Activated CD4-positive, alpha-beta T cell treated with anti-CD3 and anti-CD28 coated beads for 24 hours (primary cell): ENCODE measurements at places on chromosomes 2 and 18.

DNA sequence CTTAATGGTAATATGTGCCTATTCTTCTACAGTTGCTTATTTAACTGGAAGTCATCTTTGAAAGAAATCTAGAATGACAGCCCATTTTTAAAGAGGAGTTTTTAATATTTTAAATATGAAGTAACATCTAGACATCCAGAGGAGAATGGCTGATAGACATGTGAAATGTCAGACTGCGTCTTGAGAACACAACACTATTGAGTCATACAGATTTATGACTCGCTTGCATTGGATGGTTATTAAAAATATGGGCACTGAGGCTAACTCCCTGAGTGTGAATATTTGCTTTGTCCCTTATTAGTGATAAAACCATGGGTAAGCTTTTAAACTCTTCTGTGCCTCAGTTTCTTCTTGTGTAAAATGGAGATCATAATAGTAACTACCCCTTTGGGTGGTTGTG lies 22.9 kb downstream of the TDRD15 start:
- no peak for DNase-seq

DNA sequence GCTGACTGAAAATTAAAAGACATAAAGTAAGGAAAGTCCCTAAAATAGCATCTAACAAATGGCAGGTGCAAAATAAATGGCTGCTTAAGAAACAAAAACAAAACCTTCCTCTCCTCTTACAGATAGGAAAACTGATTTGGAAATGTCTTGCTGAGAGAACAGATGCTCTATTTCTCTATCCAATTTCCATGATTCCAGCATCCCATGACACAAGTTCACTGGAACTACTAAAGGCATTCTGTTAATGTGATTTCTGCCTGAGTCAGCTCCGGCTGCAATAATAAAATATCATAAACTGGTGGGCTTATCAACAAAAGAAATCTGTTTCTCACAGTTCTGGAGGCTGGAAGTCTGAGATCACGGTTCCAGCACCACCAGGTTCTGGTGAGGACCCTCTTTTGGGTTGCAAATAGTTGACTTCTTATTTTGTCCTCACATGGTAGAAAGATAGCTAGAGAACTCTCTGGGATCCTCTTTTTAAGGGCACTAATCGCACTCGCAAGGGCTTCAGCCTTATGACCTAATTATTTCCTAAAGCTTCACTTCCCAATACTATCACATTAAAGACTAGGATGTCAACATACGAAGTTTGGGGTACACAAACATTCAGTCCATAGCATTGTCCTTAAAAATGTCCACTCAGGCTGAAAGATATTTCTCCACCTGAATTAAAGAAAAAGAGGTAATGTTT lies 78.2 kb upstream of the GALNT3 start:
- DNase-seq = no peak

- DNase-seq = no peak
Measured at GRCh38 chr2:11366326-11366741, 21.9 kb upstream of the ROCK2 start.

GRCh38 chr2:111703759-111704158 lies 180.2 kb downstream of the ANAPC1 start:
- DNase-seq = no peak

- DNase-seq = no peak
Measured at GRCh38 chr2:31014516-31014915, 123.7 kb downstream of the GALNT14 start.

GRCh38 chr18:26649193-26649543 lies 100.8 kb upstream of the KCTD1 start:
- DNase-seq = no peak

DNA sequence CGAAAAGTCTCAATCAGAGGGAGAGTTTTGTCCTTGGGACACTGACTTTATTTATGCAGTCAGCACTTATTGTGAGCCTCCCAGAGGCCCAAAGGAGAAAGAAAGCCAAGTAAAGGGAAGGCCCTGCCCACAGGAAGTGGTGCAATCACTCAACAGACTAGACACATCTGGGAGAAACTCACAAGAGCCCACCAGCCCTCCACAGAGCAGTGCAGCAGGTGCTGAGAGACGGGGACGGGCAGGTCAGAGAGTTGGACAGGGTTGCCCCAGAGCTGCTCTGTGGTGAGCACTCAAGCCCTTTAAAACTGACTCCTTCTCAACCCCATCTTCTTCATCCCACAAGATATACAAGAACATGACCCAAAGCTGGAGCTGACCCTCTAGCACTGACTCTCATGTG lies 96.0 kb downstream of the TFCP2L1 start:
- DNase-seq = no peak

GRCh38 chr18:50586710-50587109 lies 26.8 kb downstream of the MAPK4 start:
- DNase-seq = no peak

GRCh38 chr2:9753665-9754531 lies 89.4 kb upstream of the TAF1B start:
- DNase-seq = peak; percentile 34

DNA sequence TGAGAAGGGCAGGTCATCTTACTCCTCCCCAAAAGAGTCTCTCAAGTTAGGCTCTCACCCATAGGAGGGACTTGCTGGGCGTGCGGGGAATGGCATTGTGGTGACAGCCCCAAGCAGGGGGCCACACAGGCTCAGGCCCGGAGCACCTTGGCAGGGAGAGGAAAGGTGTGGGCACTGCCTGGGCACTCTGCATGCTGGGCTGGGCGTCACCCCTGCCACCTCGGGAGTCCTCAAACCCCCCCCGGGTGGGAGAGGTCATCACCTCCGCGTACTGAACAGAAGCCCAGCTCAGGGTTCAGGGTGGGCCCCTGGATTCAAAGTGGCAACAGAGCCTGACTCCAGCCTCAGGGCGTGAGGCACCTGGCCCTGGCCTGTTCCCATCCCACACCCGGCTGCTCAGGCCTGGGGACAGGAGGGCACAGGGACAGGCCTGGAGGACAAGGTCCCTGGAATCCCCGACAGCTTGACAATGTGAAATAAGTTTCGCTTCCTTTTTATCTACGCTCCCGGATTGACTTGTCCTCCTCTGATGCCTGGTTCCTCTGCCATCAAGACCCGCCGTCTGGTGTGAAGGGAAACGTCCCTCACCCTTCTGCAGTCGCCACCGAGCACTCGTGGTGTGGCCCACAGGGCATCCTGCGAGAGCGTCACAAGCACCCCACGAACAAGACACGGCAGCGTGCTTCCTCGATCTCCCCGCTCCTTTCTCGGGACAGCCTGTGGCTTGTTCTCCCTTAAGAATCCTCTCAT lies 97.8 kb downstream of the HDAC4 start:
- no peak for DNase-seq

DNA sequence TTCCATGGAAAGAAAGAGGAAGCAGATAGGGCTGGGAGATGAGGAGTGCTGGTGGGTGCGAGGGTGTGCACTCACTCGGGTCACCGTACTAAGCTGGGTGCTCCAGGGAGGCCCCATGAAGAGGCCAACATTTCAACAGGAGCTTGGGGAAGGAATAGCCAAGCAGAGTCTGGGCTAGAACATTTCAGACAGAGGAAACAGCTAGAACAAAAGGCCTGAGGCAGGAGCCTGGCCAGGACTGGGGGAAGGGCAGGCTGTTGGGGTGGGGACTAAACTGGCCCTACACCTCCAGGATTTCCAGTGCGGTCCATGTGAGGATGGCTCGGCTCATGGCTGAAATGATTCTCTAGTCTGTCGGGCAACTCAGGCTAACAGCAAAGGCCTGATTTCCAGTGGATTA lies 90.8 kb downstream of the ZFP36L2 start:
- DNase-seq = no peak

- DNase-seq = no peak
Measured at GRCh38 chr2:36362291-36362690, 6.7 kb downstream of the CRIM1 start.

DNA sequence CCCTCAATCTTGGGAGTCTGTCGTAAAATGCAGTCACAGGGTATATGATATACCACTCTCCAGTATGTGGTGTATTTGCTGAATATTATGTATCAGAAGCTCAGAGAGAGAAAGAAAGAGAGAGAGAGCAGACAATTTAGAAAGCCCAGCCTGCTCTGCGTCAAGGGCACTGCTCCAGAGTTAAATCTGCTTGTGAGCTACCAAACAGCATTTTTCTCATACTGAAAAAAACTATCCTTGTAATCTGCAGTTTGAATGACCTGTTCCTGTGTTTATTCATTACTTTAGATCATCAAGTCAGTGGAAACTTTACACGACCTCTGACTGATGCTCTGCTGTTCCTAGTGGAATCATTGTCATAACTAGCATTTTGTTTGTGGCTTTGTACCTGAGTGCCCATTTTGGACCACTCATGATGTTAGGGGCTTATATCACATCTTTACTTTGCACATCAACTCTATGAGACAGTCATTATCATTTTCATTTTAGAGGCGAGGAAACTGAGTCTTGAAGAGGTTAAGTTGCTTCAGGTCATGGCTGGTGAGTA lies 89.2 kb upstream of the PELI1 start:
- DNase-seq = no peak

DNA sequence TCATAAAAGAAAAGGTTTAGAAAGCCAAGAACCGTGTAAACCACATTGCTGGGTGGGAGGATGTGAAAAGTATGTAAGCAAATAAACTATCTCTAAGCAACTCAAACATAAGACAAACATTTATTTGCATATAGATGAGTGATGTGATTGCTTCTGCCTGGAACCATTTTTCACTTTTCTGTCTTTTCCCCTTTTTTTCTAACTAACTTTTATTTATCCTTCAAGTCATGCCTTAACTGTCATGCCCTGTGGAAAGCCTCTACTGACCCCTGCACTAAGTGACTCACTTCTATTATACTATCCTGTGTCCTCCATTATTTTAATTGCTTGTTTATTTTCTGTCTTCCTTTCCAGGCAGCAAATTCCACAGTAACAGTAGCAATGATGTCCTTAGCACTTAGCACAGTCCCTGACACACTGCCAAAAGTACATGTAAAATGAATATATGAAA lies 87.5 kb upstream of the CTAGE1 start:
- no peak for DNase-seq

- DNase-seq = no peak
Measured at GRCh38 chr2:241317391-241317790, 1.7 kb downstream of the SEPTIN2 start.

DNA sequence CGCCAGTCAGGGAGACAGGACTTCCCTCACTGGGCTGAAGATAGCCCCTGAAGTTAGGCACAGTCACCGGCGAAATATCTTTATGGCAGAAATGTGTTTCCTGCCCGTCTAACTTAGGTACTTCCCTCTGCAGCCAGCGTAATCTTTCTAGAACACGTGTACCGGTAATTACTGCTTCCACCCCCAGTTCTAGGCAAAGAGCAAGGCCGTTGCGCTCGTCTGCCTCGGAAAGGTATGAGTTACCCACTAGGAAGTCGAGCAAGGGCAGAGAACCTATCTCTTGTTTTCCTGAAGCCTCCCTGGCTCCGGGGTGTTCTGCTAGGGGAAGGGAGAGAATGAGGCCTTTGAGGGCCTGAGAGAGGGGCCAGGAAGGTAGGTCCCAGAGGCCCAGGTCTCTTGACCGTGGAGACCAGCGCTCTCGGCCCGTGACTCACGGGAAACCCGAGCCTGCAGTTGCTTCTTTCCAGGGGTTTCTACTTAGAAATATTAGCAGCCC lies 70.0 kb downstream of the TWSG1 start:
- DNase-seq = no peak

GRCh38 chr2:18045230-18045629 lies 166.8 kb downstream of the KCNS3 start:
- no peak for DNase-seq

DNA sequence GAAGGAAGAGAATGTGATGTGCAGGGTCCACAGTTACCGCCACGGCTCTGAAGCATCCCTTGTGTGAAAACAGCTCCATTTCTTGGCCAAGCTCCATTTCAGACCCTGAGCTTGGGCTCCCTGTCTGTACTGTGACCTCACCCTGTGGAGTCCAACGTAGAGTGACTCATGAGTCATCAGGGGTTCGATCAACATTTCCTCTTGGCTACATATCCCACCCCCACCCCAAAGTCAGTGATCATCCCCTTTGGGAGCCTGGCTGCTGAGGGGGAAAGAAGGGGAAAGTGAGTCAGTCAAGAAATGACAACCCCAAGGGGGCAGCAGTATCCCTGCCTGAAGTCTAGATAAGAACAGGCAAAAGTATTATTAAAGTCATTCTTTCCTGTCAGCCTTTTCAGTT lies 62.2 kb downstream of the PAPOLG start:
- peak; percentile 39 for DNase-seq

- no peak for DNase-seq
Measured at GRCh38 chr2:44314362-44314761, 39.1 kb downstream of the SLC3A1 start.

DNA sequence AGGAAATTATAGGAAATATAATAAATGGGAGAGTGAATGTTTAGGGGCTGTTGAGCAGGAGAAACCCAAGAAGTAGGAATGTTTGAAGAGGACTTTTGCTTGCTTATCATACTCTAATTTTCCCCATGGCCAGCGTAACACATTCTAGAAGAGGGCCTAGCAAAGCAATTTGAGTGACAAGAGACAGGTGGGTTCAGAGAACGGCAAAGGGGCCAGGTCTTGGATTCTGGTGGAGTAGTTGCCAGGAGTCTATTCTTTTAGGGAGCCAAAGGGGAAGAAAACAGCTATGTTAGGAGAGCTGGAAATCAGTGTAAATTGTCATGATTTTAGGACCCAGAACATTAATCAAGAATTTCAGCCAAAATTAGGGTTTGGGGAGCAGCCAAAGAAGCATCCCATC lies 96.5 kb downstream of the COL5A2 start:
- no peak for DNase-seq

DNA sequence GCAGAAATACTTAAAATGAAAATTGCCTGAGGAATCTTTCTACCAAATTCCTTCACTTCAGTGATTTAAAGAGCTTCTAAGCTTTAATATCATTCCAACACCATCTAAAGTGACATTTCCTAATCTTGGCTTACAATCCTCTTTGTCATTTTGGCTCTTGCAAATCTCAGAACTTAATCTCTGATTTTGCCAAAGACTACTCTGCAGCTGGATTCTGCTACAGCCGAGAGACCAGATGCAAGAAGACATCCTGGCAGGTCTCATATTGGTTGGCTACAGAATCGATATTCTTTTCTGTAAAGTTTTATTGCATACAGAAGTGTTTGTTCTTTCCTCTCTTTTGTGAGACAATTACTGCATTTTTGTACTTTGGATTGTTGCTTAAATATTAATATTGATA lies 716.5 kb upstream of the LRATD1 start:
- DNase-seq = no peak

GRCh38 chr2:206212673-206213513 lies 53.2 kb downstream of the EEF1B2 start:
- DNase-seq = no peak

- no peak for DNase-seq
Measured at GRCh38 chr2:81007104-81007503, 702.6 kb upstream of the LRRTM1 start.

- DNase-seq = no peak
Measured at GRCh38 chr2:174518395-174518794, 31.6 kb upstream of the GPR155 start.
